ENCODE measurements at places on chromosomes 6 and 20. TPM values are rescaled to one million over a fixed set of nuclear protein-coding genes. Genes with fewer than 3 reads are reported as not detected.
A peak's percentile ranks its signal among the peaks of the same experiment; 100 is the strongest.

The CLDN20 gene
- not detected for total RNA-seq

The TCP11 gene
- total RNA-seq: 0.31 TPM

The PARD6B gene
- 6.6 TPM for total RNA-seq

The EYS gene
- 0.68 TPM for total RNA-seq

The NHLRC1 gene
- total RNA-seq: 2.2 TPM

GRCh38 chr20:10374036-10374435 lies 60.0 kb downstream of the MKKS start:
- H3K4me3 ChIP-seq: no peak overlapping the region
- H3K4me1 ChIP-seq: peaks cover 21% of the 10 kb centered on the region
- H3K27ac ChIP-seq: peak overlapping the region; percentile 14
- no peaks in the 10 kb centered on the region for H3K27me3 ChIP-seq
- no peaks in the 10 kb centered on the region for H3K36me3 ChIP-seq

DNA sequence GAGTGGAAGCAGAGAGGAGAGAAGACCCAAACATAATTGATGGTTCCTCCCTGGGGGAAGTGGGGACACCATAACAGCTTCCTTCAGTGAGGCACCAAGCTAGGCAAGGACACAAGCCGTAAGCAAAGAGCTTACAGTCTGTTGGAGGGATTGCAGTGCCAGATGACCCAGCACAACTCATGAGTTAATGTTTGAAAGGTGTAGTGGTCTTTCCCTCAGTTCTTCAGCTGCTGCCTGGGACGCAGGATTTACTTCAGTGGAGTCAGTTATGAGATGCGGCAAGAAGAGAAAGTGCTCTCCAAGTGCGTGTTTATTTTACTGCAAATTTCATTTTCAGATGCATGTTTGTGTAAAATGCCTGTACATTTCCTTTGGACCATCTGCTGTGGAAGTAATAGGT lies 38.7 kb upstream of the SLC17A4 start:
- no peaks in the 10 kb centered on the region for H3K4me1 ChIP-seq
- no peaks in the 10 kb centered on the region for H3K36me3 ChIP-seq
- H3K4me3 ChIP-seq: no peak overlapping the region
- DNase-seq: no peak

DNA sequence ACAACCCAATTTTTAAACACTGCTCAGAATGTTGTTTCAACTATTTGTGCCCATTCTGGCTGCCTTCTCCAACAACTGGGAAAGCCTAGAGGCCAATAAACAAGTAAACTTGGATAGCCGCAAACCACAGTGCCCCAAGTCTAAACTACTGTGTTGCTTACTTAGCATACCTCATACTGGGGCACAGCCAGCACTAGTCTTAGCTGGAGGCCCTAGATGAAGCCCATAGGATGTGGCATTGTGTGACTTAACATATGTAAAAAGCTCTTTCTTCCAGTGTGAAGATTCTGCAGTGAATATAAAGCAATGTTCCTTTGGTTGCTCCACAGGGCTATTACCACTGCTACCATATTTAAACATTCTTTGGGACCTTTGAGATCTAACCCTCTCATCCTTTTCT lies 564.3 kb upstream of the NRSN1 start:
- H3K4me1 ChIP-seq: peaks cover 6% of the 10 kb centered on the region
- no peaks in the 10 kb centered on the region for H3K27me3 ChIP-seq

DNA sequence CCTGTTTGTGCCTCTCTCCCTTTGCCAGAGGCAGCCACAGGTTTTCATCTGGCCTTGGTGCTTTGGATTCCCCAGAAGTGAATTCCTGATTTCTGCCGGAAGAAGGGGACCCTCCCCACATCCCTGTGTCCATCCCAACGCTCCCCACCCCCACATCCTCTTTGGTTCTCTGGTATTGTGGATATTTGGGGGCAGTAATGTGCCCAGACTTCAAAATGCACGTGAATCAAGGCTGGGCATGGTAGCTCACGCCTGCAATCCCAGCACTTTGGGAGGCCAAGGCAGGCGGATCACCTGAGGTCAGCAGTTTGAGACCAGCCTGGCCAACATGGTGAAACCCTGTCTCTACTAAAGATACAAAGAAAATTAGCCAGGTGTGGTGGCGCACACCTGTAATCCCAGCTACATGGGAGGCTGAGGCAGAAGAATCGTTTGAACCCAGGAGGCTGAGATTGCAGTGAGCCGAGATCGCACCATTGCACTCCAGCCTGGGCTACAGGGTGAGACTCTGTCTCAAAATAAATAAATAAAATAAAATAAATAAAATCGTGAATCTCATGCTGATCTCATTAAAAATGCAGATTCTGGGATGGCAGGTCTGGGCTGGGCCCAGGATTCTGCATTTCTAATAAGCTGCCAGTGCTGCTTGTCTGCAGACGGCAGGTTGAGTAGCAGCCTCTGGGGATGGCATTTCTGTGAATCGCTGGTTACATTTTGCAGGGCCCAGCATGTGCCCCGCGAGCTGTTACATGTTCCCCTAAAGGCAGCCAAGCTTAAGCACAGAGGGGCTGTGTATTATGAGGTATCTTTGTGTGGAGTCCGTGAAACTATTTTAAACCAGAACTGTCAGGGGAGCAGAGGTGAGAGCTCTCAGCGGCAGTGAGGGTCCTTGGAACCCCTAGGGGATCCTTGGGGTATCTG lies 49.0 kb downstream of the SYNJ2 start:
- H3K27ac ChIP-seq: no peak overlapping the region
- H3K4me3 ChIP-seq: no peak overlapping the region
- peaks cover 10% of the 10 kb centered on the region for H3K4me1 ChIP-seq
- DNase-seq: no peak
- no peaks in the 10 kb centered on the region for H3K36me3 ChIP-seq

DNA sequence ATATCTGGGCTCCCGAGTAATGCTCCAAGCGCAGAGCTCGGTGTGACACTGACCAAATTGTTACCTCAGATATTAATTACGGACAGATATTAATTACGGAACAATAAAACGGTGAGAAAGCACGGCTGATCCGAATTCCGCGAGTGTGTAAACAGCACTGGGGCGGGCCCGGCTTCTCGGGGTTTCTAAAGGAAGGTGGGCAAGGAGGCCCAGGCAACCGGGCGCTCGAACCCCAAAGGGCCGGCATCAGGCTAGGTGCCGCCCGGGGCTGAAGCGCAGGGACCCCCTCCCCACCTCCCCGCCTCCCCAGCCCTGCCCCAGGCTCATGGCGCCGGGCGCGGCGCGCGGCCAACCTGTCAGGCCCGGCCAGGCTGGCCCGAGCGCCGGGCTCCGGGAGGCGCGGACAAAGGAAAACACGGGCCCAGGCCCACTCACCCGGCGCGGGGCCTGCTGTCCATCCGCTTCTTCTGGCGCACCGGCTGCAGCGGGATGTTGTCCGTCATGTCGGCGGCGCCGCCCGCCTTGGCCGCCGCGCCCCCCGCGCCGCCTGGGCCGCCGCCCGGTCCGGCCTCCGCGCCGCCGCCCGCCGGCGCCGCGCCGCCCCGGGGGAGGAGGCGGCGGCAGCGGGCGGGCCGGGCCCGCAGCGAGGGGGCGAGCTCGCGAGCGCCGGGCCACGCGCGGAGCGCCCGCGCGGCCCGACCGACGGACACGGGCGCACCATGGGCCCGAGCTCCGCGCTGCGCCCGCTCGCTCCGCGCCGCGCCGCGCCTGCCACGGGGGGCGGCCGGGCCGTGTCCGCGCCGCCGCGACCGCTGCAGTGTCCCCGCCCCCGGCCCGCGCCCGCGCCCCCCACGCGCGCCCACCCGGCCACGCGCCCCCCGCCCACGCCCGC lies at the start of gene ATP9A:
ATP9A (minus strand) TSS at position 524 of the 892 bp plus-strand sequence; CDS start at position 503, 21 bp downstream.
- peak; percentile 55 for DNase-seq
- no peaks in the 10 kb centered on the region for H3K36me3 ChIP-seq
- H3K27me3 ChIP-seq: no peaks in the 10 kb centered on the region
- peak within 1 kb of the TSS; percentile 76 for H3K4me3 ChIP-seq
- peak within 1 kb of the TSS; percentile 53 for H3K27ac ChIP-seq
- H3K4me1 ChIP-seq: no peaks in the 10 kb centered on the region

- no peak overlapping the region for H3K27ac ChIP-seq
- H3K27me3 ChIP-seq: no peaks in the 10 kb centered on the region
- no peak for DNase-seq
- no peaks in the 10 kb centered on the region for H3K4me1 ChIP-seq
- H3K4me3 ChIP-seq: no peak overlapping the region
- H3K36me3 ChIP-seq: no peaks in the 10 kb centered on the region
Measured at GRCh38 chr6:152648105-152648504, 10.9 kb upstream of the SYNE1 start.
